ENCODE measurements at places on chromosomes 4 and X.

- no peak for DNase-seq
Measured at GRCh38 chrX:74232859-74233258, 71.1 kb upstream of the ZCCHC13 start.

DNA sequence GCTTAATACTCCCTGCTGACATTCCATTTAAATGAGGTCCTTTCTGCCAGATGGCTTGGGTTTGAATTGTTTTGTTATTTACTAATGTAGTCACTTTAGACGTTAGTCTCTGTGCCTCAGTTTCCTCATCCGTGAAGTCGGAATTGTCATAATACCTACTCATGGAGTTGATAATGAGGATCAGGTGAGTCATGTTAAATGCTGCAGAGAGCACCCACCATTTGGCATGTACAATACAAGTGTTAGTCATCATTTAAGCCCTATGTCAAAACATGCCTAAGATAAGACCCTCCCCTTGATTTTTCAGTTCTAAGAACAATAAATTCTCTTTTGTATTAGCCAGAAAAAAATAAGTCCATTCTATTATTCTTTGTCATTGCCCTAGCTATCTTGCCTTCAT is 534.8 kb upstream of the HTR2C start:
- no peak for DNase-seq

GRCh38 chr4:34893382-34893781 is 1350.9 kb downstream of the ARAP2 start:
- no peak for DNase-seq

- no peak for DNase-seq
Measured at GRCh38 chrX:136121788-136122187, 25.5 kb upstream of the FHL1 start.

- DNase-seq: no peak
Measured at GRCh38 chr4:25956260-25956659, 42.2 kb downstream of the SMIM20 start.

GRCh38 chr4:99722725-99723124 is 65.1 kb upstream of the C4orf54 start:
- no peak for DNase-seq

DNA sequence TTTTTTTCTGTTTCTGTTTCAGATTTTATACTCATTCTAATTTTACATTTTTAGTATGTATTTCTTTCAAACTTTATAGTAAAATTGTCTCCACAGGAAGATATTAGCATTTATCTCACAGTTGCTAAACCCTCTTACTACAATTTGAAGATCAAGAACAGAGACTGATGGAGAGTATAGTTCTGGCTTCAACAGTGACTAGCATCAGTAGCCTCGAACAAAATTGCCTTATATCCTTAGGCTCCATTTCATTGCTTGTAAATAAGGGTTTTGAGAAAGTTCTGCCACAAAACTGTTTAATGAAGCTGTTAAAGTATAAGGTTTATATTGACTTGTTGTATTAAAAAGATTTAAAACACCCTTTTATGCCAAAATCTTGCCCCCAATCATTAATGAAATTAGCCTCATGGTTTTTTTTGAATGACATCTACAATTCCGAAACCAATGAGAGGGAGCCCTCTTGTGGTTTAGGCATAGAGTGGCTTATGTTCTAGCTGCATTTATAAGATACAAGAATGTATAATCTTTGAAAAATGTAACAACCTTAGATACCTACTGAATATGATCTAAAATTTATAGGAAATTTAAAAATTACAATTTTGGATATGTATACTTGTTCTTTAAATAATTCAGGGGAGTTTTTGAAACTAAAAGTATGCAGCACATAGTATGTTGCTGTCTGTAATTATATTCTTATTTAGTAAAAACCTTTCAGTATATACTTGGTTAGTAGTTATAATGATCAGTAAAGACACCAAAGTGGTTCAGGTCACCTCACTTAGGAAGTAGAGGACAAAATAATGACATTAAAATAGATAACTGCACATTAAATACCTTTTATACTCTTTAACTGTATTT is 109.8 kb upstream of the HPGD start:
- no peak for DNase-seq

- no peak for DNase-seq
Measured at GRCh38 chrX:101745046-101745445, 85.4 kb upstream of the ARMCX2 start.

DNA sequence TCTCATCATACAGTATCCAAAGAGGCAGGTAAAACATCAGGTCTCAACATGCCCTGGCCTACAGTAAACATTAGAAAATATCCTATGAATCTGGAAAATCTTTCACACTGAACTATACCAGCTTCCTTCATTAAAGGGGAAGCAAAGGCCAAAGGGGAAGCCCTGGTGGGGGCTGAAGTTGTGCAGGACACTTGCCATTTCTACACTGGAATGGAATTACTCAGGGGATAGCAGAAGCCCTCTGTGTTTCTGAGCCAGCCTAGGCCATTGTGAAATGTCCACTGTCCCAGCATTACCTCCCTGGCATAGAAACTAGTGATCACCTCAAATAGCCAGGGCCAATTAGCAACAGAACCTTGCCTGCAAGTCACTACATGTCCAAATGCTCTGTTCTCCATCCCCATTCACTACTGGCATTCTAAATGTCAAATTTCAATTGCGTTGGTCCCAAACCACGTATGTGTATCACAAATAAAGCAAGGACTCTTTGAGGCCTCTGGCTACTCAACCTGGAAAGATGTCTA is 429.9 kb downstream of the AFF2 start:
- no peak for DNase-seq

GRCh38 chr4:184413261-184414046 is 60.9 kb downstream of the IRF2 start:
- DNase-seq: no peak

- DNase-seq: no peak
Measured at GRCh38 chr4:67624939-67625338, 66.4 kb downstream of the STAP1 start.

DNA sequence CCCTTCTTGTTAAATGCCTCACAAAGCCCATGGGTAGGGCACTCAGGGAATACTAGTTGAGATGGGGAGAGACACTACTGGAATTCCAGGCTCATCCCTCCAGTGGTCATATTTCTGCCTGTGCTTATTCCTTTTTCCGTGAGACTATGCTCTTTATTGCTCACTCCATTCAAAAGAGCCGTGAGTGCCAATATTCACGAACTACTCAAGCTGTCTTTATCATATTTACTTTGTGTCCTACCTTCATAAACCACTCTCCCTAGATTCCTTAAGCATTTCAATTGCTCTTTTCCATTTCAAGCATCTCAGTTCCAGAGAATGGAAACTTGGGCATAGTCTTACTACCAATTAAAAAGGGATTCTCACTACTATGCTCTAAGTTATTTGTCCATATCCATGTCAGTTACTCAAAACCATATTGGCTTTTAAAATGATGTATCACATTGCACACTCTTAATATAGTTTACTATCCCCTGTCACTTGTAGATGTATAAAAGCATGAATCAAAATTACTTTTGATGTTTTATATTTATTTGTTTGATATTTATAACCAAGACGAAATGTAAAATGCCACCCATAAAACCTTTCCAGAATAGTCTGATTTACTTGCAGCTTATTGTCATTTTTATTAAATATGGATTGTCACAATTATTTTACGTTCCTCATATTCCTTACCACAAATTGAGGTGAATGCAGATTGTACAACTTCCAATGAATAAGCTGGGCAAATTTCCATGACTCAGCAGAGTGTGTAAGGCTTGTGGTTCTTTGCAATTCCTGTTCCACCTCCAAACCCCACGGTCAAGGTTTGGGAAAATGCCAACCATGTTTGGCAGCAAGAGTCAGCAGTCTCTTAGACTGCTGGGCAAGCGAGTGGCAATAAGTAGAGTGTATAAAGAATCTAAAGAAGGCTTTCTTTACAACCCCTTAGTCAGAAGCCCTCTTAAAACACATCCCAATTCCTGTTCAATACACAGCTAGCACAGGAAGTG is 24.4 kb downstream of the ENOX2 start:
- DNase-seq: no peak

GRCh38 chr4:152810715-152811287 is 31.0 kb downstream of the ARFIP1 start:
- DNase-seq: no peak

- no peak for DNase-seq
Measured at GRCh38 chr4:26937567-26937966, 76.9 kb downstream of the STIM2 start.

GRCh38 chr4:66430856-66431255 is 760.6 kb upstream of the EPHA5 start:
- DNase-seq: no peak

DNA sequence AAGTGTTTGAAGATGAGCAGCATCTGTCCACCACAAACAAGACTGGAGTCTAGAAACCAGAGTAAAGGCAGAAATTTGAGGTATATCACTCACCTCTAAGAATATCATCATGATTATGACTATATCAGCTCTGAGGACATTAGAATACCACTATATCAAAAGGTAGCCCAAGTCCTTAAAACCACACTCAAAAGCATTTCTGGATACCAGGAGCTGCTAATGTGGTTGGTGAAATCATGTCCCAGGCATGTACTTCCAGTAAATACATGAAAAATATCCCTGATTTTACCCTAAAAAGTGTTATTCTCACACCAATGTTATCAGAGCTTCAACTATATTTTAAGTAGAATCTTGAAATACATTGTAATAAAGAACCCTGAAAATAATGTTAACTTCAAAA is 136.3 kb upstream of the SMAD1 start:
- no peak for DNase-seq

GRCh38 chr4:30294295-30294694 is 425.9 kb upstream of the PCDH7 start:
- no peak for DNase-seq

DNA sequence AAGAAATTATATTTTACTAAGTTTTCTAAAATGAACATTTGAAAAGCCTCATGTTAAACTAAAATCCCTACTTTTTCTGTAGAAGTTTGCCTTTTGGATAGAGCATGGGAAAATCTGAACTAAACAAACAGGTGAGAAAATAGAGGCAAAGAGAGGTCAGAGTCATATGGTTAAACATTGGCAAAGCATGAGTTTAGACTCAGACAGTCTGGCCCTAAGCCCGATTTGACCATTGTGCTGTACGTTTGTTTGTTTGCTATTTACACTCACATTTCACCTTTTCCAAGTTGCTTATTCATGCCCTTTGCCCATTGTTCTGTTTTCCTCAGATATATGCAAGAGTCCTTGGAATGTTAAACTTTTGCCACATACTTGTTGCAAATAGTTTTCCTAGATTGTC is 85.4 kb downstream of the TIGD2 start:
- DNase-seq: no peak

- DNase-seq: no peak
Measured at GRCh38 chr4:124940387-124940786, 227.9 kb upstream of the ANKRD50 start.

DNA sequence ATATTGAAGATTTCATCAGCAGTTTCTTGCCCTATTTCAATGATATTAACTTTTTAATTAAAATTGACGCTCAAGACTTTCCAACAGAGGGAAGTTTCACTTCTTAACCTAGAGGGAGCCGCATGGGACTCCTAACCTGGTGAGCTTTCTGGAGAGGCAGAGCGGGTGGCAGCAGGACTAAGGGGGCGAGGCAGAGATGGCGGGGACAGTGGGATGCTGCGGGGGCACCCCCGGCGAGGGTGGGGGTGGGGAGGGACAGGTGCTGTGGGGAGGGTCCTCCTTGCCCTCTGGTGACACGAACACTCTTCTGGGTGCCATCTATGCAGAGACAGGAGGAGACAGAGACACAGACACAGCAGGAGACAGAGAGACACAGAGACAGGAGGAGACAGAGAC is 104.4 kb downstream of the ADRA2C start:
- no peak for DNase-seq

DNA sequence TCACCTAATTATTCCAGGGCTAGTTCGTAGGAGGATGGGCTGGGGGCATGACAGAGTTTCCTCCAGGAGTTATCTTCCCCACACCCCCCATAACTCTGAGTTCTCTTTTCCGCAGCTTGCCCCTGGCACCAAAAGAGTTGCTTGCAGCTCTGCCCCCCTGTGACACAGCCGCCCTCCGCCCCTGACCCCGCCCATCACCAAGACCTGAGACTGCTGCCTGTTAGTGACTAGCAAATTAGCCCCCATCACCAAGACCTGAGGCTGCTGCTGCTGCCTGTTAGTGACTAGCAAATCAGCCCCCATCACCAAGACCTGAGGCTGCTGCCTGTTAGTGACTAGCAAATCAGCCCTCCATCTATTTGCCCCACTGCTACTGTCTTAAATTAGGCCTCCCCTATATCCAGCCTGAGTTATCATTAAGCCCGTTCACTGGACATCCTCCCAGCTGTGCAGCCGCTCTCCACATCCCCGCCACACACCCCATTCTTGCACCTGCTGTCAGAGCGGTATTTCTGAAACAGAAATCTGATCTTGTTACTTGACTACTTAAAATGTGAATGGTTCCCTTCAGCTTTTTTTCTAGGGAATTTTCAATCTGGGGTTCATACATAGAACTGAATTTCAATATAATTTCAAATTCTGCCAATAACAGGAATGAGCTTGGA is 1.5 kb upstream of the PAPSS1 start:
- DNase-seq: no peak

DNA sequence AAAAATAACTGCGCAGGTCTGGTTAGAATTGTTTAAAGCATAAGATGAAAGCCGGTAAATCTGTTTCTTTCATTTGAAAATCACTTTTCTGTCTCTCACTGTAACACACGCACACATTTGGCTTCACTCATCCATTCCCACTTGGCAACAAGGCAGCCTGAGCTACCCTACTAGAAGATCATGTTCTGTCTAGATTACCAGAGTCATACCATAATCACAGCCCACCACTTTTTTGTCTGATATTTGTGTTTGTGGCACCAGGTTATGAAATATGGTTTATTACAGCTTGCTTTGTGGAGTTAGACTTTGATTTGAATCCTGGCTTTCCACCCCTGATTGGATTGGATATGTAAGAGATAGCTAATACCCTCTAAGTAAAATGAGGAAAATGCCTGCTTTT is 2.2 kb downstream of the USO1 start:
- no peak for DNase-seq

GRCh38 chr4:107719207-107719921 is 670 bp downstream of the PAPSS1 start:
- no peak for DNase-seq

DNA sequence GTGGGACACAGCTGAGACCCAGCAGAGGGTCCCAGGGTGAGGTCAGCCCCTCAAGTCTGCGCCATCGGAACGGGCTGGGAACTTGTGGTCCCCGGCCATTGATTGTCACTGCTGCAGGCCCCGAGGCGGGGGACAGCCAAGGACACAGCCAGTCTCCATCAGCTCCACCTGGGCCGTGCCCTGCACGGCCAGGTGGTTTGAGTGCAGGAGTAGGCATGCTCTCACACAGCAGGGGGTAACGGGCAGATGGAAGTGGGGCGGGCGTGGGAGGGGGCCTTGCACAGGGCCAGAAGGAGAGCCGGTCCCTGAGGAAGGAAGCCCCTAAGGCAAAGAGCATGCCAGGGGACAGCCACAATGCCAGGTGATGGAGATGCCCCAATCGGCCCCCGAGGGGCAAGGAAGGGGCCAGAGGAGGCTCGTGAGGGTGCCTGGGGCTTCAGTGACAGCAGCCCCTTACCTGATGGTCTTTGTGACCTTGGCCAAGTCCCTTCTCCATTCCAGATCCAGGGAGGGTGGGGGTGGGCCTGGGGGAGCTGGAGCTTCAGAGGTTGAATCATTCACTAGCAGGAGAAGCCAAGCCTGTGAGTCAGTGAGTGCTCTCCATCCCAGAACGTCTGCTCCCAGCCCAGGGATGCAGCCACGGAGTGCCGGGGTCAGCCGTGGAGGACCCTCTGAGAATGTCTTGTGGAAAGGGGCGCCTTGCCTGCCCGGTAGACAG is 2.3 kb downstream of the ATP2B3 start:
- no peak for DNase-seq
